NCI-H1436 (cell line): ENCODE measurements at places on chromosomes 1 and 21.

DNA sequence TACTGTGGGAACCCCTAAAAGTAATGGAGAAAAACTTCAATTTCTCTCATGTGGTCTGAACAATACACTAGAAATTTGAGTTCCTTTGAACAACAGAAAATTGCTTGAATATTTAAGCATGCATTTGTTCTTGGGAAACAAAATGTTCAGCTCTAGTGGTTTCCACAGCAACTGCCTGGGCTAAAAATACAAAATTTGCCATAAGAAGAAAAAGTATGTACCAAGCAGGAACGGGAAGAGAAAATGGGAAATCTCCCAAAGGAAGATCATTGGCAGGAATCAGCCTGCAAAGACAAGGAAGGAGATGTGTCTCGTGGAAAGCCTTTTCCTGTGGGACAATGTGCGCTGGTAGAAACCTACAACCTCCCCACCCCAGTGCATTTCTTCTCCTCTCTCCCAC is 119.0 kb upstream of the DPT start:
- DNase-seq, result no peak

DNA sequence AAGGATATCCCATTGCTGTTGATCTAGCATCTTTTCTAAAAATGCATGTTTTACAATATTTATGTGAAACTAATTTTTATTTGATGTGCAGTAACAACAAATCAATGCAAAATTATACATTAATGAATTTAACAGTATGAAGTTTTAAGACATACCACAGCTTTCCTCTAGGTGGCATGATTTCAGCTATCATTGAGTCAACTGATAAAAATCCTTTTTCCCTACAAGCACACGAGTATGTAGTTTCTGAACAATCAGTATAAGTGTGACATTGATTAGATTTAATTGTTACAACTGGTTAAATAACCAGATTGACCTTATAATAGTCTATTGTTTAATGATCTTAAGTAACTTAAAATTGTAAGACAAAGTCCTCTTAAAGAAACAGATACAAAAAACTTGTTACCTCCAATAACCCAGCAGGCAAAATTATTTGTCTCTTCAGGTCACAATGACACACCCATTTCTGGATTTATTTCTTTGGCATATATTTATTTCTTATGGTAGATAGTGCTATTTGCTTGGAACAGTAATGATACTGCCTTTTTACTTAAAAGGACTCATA is 5.8 kb upstream of the TGFB2 start:
- DNase-seq, result peak; percentile 50

DNA sequence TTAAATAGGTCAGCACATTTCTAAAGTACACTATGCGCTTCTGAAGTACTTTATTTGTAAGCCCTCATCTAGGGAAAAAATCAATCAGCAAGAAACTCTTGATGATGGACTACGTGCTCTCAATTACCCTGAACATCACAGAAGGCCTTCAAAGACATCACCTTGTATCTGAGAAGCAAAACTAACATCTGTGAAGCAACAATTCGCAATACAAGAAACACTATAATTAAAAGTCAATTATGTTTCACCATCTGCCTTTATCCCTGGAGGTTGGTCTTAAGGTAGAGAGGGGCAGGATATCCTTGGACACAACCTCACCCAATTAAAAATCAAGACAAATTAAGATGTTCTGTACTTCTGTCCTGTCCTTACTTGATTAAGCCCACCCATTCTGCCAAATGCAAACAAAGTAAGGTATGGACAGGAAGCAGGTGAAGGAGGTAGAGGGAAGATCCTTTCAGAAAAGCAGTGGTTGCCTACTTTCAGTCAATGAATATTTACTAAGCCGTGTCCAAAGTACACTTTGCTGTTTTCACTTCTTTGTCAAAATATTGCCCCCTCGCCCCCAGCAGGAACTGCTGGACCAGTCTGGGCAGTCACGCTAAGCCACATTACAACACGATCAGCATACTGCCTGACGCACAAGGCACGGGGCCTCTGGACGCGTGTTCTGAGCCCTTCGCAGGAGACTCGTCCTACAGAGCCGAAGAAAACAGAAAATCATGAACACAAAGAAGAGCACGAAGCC is 887 bp downstream of the SLC19A2 start:
- no peak for DNase-seq

DNA sequence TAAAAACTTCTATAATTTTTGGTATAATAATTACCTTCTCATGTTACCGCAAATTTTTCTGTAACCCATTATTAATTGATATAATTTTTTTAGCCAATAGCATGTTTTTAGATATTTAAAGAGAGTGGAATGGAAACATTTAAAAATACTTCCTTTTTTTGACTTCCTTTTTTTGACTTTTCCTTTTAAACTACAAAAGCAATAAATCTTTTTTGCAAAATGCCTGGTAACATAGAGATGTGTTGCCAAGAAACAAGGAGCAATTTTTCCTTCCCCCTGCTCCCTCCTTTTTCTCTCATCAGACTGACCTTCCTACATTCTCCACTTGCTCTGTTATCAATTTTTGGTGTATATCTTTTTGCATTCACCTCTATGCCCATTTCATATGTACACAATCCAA is 666.2 kb downstream of the ADGRL2 start:
- DNase-seq, result no peak

DNA sequence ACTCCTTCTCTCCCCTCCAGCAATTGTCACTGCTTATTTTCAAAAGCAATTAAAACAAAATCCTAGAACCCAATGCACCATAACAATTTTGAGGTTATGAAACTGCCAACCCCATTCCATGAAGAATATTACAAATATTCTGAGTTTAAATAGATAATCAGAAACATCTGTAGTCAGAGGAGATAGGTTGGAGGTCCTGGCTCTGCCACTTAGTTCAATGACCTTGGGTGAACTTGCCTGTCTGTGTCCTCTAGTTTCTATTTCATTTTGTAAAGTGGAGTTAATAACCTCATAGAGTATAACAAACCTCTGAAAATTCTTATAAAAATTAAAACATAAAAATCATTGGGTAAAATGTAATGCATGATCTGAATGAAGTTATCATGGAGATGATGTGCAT is 164.6 kb downstream of the KCTD3 start:
- DNase-seq, result no peak

DNA sequence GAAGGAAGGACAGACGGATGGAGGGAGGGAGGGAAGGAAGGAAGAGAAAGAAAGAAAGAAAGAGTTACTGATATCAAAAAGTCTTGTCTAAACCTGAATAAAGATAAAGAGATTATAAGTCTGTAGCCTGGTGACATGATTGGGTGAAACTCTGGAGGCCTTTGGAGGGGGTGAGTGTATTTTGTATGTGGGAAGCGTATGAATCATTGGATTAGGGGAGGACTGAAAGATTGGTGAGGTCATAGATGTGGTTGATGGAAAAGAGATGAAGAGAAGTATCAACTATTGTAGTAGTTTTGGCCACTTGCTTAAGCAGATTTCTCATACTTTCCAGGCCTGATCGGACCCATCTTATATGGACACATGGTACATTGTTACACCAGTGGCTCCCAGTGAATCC is 11.5 kb upstream of the KCNJ6 start:
- DNase-seq, result no peak

DNA sequence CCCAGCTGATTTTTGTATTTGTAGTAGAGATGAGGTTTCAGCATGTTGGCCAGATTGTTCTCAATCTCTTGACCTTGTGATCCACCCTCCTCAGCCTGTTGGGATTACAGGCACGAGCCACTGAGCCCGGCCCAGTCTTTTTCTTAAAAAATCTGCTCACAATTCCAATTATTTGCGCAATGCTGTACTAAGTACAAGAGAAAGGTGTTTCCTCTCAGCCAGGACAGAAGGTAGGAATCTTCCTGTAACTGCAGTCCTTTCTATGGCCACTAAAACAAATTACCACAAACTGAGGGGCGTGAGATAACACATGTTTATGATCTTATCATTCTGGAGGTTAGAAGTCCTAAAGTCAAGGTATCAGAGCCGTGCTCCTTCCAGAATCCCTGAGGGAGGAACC is 6.9 kb upstream of the CBR3 start:
- no peak for DNase-seq

DNA sequence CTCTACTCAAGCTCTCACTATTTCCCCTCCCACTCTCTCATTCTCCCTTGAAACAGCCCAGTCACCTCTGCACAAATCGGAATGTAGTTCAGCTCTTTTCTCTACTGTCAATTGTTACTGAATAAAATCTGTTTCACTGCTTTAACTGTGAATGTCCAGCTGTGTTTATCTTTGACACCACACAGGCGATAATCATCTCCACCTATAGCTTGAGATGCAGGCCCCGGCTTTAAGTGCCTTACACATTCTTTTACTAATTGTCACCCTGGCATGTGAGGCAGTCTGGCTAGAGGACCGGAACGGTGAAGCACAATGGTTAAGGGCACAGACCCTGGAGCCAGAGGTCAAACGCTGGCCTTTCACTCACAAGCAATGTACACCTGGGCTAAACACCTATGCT is 122.8 kb upstream of the C8B start:
- no peak for DNase-seq

GRCh38 chr1:85144351-85144750 is 56.5 kb downstream of the SYDE2 start:
- DNase-seq, result no peak

DNA sequence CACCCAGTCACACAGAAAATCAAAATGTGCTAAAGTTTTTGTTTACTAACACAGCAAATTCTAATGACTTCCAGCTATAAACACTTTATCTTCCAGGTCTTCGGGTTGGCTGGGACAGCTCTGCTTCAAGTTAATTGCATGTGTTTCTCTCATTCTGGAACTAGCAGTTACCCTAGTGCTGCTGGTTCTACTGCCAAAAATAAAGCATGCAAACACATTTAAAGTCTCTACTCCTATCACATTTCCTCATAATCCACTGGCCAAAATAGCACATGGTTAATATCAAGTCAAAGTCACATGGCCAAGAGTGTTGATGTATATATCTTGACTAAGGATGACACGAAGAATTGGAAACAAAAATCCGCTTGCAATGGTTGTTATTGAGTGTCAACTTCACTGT is 973.1 kb upstream of the ADGRL2 start:
- DNase-seq, result no peak
